CD8-positive, alpha-beta memory T cell (primary cell): ENCODE measurements at places on chromosomes 13 and 19. TPM values are rescaled to one million over a fixed set of nuclear protein-coding genes. Genes with fewer than 3 reads are reported as not detected.

DNA sequence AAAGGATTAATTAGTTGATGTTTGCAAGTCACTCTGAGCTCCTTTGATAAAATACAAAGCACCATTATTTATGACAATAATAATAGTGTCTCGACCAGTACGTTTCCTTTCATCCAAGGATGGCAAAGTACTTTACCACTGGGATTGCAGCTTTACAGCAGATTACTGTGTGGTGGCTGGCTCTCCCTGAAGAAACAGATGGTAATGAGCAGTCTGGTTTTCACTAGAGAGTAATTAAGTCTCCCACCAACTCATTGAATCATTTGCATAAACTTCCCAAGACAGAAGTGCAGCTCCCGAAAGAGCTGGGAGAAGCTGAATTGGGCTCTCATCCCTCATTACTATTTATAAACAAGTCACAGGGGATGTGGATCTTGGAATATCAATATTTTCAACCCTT lies 48.7 kb downstream of the KLF5 start:
- no peak for DNase-seq

GRCh38 chr13:33191425-33192210 lies 93.9 kb downstream of the STARD13 start:
- no peak for DNase-seq

GRCh38 chr19:51142119-51142518 lies at the start of gene SIGLEC7:
Gene SIGLEC7, plus strand, starts transcription at chr19:51142301. Its CDS starts 69 bp downstream, at chr19:51142370.
- DNase-seq = no peak

- no peak for DNase-seq
Measured at GRCh38 chr19:7905268-7905667, 1.6 kb downstream of the MAP2K7 start.

DNA sequence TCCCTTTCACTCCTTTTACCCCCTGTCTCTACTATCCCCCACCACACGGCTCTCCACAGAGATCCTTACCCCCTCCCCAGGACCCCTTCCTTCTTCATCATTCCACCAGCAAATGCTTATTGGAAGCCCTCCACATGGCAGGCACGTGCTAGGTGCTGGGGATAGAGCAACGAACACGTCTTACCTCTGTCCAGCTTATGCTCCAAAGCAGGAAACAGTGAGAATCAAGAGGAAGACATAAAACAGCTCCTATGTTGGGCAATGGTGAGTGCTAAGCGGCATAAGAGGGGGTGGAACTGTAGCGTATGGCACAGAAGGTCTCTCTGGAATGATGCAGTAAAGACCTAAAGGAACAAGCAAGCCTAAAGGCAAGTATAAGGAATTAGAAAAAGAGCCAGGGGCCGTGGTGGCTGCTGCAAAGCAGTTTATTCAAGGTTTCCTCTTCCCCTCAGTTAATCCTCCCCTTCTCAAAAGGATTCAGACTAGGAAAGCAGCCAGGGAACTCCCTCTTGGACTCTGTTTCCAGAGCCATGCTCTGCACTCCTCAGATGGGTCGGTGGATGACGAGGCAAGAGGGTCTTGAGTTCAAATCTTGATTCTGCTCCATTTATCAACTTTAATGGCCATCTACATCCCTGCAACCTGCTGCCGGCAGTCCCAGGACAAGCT lies 289.4 kb downstream of the FOXO1 start:
- DNase-seq = no peak

DNA sequence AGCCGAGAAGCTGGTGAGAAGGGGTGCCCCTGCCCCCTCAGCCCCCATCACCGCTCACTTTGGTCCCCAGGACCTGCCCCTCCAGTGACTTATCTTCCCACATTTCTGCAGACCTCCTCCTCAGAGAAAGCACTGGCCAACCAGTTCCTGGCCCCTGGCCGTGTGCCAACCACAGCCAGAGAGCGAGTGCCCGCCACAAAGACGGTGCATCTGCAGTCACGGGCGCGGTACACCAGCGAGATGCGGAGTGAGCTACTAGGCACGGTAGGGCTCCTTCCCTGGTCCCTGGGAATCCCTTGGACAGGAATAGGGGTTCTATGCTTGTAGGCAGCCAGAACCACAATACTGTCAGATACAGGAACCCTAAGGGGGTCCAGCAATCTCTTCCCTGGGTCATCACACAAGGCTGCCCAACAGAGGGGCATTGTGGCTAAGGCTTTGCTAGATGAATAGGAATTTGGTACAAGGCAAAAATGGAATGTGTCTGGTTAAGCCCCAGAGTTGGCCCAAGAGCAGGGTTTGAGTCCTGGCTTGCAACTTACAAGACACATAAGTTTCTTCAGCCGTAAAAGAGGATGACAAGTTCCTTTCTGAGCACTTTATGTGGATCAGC lies 1.0 kb downstream of the USE1 start:
- DNase-seq = no peak

GRCh38 chr19:52230685-52231084 lies 38.7 kb upstream of the ZNF766 start:
- DNase-seq = no peak

DNA sequence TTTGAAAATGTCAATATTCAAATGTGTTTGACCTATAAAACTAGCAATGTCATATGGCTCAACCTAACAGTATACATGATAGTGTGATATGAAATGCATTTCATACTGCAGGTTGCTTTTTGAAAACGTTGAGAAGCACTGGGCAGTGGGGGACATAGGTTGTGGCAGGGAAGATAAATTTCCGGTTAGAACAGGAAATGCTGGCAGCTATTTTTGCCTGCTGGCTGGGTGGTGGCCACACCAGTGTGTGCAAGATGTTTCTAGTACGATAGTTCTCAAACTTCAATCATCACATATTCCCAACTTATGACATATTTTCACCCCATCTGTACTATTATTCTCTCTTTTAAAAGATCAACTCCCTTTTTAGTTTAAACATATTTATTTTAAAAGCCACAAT lies 17.2 kb downstream of the FXYD5 start:
- DNase-seq = no peak

GRCh38 chr13:44801990-44802389 lies 187.3 kb downstream of the NUFIP1 start:
- DNase-seq = no peak

GRCh38 chr13:23470790-23471614 lies 37.5 kb upstream of the SACS start:
- DNase-seq = no peak

DNA sequence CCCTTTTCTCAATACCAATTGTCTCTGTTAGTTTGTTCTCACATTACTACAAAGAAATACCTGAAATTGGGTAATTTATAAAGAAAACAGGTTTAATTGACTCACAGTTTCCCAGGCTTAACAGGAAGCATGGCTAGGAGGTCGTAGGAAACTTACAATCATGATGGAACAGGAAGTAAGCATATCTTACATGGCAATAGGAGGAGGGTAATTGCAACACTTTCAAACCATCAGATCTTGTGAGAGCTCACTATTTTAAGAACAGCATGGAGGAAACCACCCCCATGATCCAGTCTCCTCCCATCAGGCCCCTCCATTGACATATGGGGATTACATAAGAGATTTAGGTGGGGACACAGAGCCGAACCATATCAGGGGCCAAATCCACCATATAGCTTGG lies 1210.1 kb upstream of the SPRY2 start:
- no peak for DNase-seq

GRCh38 chr19:51019544-51019925 lies at the start of gene KLK10:
Gene KLK10, minus strand, starts transcription at chr19:51019709. Its CDS starts 579 bp downstream, at chr19:51019130.
- no peak for DNase-seq

DNA sequence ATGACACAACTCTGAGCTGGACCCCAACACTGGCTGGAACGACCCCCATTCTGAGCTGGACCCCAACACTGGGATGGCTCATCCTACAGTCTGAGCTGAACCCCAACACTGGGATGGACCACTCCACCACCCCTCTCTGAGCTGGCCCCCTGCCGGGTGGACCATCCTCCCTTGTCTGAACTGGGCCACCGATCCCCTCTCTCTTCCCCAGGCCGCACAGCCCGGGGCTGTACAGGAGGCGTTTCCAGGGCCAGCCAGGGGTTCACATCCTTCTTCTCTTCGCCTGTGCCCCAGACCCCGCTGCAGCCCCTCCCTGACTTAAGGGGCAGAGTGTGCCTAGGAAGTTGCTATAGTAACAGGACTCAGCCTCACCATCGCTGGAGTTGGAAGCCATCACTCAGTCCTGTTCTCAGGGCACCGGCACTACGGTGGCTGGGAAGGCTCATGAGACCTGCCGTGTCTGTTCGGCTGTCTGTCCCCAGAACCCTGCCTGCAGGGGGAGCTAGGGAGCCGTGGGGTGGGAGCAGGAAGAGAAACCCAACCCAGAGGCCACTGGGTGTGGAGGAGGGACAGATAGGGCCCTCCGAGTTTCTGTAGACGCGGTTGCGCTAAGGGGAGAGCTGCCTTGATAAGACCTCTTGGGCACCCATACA lies 3.7 kb downstream of the PRKACA start:
- peak; percentile 44 for DNase-seq

DNA sequence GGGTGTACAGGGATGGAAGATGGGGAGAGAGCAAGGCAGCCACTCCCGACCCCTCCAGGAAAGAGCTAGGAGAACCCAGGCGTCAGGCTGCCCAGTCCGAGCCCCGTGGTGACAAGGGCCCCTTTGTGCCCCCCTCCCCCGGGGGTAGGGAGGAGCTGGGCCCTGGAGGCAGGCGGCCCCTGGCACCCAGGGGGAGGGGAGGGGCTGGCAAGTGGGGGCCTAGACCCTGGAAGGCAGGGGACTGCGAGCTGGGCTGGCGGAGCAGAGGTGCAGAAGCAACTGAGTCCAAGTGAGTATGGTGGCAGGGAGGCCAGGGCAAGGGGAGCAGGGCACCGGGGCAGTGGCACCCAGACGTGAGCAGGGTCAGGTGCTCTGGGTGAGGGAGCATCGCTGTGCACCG lies at the start of gene MAG:
Gene MAG (plus strand): TSS at position 246 of the 400 bp plus-strand sequence. CDS start 3,248 bp downstream, outside the sequence.
- no peak for DNase-seq

DNA sequence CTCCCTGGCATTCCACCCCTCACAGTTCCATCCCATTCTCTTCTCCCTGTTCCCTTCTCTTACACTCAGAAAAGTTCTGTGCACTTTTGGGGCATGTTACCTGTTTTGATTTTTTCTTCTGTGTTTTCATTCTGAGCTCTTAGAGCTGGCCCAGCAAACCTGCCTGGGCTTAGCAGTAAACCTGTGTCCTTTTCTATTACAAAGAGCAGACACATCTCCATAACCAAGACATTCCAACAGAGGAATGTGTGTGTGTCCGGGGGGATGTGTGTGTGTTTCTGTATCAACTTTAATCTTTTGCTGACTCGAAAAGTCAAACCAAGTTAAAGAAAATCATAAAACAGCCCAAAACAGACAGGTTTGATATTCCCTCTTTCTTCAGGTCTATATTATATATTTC lies 49.1 kb upstream of the SOX21 start:
- DNase-seq = no peak

DNA sequence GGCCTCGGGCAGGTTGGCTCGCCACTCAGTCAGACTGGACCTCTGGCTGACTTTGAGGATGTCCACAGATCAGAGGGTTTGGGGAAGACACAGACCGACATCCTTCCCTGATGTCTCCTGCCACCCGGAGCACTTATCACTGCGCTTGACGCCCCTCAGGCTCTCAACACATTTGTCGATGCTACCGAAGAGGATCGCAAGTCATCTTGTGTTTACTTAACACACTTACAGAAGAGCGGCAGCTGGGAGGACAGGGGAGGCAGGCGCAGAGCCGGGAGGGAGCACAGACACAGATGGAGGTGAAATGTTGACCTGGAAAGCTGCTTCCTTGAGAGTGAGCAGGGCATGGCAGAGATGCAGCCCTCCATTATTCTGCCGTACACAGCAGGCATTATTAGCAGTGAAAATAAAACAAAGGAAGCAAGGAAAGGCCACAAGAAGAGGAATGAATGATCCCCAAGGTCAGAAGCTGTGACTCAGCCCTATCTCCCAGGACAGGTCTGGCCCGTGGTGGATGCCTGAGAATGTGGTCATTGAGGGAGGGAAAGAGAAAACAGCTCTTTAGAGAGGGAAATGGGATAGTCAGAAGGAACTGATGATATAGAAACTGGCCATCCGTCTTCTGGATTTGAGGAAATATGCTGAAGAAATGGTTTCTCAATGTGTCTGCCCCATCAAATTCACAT lies 549.5 kb upstream of the ARGLU1 start:
- DNase-seq = no peak

- no peak for DNase-seq
Measured at GRCh38 chr13:26300140-26300539, 46.2 kb downstream of the CDK8 start.

- no peak for DNase-seq
Measured at GRCh38 chr13:95763601-95764000, 86.7 kb downstream of the DNAJC3 start.

GRCh38 chr13:41668130-41668757 lies 210.9 kb downstream of the RGCC start:
- peak; percentile 33 for DNase-seq

DNA sequence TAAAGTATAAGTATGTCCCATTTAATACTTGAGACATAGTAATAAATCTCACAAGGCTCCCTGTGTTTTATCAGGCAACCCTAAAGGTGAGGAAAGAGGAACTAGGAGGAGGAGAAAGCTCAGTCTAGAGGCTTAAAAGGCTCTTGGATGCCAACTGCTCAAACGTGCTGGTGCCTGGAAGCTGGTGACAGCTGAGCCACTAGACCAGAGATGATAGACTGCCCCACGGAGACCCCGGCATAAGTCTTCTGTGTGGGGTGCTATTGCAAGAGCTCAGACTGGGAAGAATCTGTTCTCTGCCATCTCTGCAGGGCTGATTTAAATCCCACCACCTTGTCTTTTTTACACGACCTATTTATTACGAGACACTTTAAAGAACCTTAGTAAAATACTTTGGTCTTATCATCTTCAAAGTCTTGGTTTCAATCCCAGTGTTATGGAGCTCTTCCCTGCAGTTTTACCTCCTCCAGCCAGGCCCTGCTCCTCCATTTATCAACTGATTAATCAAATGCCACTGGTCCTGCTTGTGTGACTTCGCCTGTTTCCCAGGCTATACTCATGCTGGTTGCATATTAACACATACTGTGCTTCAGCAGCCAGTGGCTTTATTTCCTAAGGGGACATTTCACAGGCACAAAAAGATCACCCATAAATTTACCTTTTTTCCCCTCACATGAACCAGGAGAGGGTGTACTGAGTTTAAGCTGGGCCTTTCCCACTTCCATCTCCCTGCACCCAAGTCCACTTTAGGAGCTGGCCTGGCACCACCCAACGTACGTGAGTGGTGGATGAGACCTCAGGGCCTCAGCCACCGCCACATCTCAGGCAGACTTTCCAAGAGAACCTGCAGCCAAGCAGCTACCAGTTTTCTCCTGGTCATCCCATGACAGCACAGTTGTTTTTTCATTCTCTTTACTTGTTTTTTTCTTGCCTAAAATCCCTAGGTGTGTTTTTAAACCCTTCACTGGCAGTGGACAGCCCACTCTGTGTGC lies 7.8 kb upstream of the ATP12A start:
- DNase-seq = no peak

DNA sequence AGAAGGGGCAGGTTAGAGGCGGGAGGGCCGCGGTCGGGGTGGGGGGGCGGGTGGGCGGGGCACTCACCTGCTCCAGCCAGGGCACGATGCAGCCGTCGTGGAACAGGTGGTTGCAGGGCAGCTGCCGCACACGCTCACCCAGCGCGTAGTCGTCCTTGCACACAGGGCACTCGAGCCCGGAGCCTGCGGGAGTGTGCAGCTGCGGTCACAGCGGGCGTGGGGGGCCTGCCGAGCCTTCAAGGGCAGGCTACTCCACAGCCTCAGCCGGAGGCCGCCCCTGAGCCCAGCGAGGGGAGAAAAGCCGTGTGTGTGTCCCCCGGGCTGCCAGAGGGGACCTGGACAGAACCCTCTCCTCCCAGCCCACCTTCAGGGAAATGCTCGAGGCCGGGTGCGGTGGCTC lies 8.6 kb downstream of the FGF22 start:
- no peak for DNase-seq

The PLVAP gene
- total RNA-seq = not detected

The ARHGEF7 gene
- 45.9 TPM for total RNA-seq

The TMEM221 gene
- total RNA-seq = not detected

The ZNF264 gene
- 27.8 TPM for total RNA-seq

The VSIG10L gene
- total RNA-seq = 3.6 TPM

The CBLC gene
- not detected for total RNA-seq

The ZNF415 gene
- 0.22 TPM for total RNA-seq

The OR7A17 gene
- not detected for total RNA-seq
